ENCODE measurements at places on chromosomes 2 and 18.

GRCh38 chr2:241762321-241762932 lies 14.2 kb upstream of the GAL3ST2 start:
- DNase-seq: no peak

GRCh38 chr18:36786686-36787085 lies 42.1 kb downstream of the TPGS2 start:
- DNase-seq: peak; percentile 54

GRCh38 chr18:51391215-51391614 lies 193.7 kb upstream of the MEX3C start:
- DNase-seq: no peak

- peak; percentile 86 for DNase-seq
These were observed 52.7 kb downstream of the MAP2 start for GRCh38 chr2:209476367-209477208.

GRCh38 chr2:169676357-169676756 lies 17.8 kb downstream of the CFAP210 start:
- DNase-seq: no peak

DNA sequence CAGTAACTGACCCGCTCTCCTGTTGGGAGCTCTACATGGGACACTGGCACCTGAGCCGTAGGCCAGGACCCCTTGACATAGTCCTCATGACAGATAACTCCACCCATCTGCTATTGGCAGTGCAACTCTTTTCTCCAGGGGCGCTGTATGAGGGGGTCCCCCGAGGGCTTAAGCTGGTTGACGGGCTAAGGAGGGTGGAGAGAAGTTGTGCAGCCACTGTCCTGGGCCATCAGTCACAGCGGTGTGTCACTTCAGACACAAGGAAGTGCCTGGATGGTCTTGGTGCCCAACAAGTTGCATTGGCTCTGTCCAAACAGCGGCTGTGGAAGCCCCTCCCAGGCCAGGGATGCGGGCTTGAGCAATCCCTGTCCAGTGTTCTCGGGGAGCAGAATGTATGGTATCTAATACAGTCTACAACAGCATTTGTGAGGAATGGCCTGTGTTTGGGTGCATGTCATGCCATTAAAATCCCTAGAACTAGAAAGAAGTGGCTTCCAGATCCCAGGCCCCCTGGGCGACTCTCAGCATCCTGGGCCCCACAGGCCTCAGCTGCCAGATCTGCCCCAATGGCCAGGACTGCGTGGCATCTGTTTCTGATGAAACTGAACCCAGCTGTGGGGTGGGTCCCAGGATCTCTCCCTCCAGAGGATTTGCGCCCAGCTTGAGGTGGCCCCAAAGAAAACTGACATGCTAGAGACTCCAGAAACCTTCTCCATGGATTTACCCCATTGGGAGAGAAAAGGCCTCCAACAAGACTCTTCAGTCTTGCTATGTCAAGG lies 23.3 kb downstream of the TTC32 start:
- no peak for DNase-seq

DNA sequence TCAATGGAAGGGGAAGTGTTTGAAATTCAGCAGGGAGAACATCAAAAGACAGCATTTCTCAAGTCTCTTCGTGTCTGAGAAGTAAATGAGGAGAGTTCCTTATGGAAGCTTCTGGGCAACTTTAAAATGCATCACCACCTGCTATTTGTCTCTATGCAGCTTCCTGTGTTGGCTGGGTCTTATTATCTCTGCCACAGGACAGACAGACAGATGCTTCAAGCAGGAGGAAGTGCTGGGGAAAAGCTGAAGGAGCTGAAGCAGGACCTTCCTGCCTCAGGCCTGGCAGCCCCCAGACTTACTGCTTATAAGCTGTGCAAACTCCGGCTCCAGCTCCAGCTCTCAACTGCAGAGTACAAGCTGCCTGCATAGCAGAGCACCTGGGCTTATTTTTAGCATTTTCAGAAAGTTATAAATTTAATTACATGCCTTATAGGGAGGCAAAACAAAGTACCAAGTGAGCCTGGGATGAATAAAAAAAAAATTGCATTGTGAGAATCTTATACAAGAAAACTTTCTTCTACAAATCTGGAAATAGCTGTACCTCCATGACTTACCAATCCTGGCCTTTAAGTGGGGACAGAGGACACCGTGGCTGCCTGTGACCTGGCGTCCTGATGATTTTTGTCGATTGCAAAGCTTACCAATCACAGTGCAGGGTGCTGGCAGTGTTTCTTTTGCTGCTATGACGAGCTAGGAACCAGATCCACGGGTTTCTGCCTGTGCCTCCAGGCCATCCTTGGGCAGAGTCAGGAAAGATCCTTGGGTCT lies 206.3 kb downstream of the SEPTIN10 start:
- DNase-seq: no peak

DNA sequence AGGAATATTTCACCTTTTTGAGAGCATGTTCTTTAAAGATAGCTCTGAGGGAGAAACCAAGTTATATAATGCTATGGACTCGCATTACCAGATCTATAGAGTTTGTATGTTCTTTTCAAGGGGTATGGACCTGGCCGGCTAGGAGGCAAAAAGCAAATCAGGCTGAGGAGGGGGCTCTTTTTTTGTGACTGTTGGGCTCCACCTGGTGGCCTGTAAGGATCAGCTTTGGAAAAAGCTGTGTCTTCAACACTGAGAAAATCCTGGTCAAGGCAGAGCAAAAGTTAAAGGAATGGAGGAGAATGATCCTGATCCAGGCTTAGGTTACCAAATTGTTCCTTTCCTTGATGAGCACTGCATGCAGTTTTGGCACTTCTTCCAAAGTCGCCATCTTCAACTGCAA lies 180.5 kb downstream of the DIS3L2 start:
- peak; percentile 8 for DNase-seq

DNA sequence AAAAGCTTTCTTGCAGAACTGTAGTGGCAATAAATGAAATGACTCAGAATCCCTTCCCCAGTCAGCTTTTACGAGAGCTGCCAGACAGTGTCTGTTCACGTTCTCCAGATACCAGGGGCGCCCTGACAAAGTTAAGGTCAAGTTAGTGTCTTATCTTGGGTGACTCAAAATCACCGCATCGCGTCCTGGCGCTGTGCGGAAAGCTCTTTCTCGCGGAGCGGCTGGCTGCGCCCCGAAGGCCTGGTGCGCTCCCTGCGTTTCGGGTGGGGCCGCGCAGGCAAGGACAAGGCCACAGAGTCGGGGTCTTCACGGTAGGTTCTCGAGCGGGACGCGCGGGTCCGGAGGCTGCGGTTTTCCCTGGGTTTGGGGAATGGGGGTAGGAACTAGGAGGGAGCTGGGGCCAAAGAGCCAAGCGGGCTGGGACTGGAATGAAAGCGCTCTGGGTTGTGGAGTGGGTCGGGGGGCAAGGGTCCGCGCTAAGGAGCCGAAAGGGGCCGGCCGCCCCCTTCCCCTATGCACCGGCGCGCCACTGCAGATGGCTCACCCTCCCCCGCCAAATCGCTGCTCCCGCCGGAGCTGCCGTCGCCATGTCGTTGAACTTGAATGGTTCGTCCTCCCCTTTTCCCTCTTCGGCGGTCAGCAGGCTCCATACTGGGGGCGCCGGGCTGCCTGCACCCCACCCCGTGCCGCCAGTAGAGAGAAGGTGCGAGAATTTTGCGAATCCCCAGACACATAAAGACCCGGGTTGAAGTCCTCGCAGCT lies 2.6 kb upstream of the HOXD11 start:
- DNase-seq: no peak

GRCh38 chr2:50449306-50449705 lies 582.6 kb downstream of the NRXN1 start:
- no peak for DNase-seq

- no peak for DNase-seq
These were observed 59.9 kb upstream of the TGFA start for GRCh38 chr2:70613521-70613920.

- no peak for DNase-seq
These were observed 214.5 kb downstream of the SH3RF3 start for GRCh38 chr2:109343460-109343859.

DNA sequence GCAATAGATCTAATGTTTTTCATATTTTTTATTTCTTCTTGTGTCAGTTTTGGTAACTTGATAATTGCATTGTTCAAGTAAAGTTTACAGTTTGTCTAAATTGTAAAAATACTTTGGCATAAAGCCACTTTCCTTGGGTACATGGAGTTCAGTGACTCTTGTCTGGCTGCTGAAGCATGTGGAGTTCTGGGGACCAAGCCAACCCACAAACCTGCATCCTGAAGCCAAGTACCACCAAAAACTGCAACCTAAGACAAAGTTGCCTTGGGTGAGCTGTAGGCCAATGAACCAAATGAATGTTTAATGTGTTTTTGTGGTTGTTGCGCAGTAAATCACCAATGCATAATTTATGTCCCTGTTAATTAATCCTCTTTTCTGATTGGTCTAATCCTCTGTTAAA lies 872.6 kb downstream of the BCL11A start:
- no peak for DNase-seq

DNA sequence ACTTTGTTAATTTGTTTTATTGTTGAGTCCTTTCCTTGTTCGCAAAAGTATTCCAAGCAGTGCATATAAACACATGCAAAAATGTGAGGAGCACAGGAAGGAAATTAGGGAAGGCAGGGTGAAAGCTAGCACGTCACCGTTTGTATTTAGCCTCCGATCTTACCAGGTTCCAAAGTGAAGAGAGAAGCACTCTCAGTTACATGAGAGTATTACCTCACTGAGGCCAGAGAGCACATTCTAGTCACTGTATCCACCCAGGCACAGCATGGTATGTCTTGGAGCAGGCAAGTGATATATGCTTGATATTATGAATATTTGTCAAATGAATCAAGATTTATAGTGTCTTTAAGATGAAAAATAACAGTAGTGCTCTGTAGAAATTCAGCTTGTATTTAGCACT lies 6.5 kb upstream of the TMEM182 start:
- no peak for DNase-seq

GRCh38 chr2:148207111-148207510 lies 186.2 kb downstream of the MBD5 start:
- DNase-seq: no peak

- DNase-seq: no peak
These were observed 1.5 kb upstream of the MPPE1 start for GRCh38 chr18:11909591-11910026.

- DNase-seq: no peak
These were observed 223.1 kb downstream of the AGAP1 start for GRCh38 chr2:235716875-235717496.

DNA sequence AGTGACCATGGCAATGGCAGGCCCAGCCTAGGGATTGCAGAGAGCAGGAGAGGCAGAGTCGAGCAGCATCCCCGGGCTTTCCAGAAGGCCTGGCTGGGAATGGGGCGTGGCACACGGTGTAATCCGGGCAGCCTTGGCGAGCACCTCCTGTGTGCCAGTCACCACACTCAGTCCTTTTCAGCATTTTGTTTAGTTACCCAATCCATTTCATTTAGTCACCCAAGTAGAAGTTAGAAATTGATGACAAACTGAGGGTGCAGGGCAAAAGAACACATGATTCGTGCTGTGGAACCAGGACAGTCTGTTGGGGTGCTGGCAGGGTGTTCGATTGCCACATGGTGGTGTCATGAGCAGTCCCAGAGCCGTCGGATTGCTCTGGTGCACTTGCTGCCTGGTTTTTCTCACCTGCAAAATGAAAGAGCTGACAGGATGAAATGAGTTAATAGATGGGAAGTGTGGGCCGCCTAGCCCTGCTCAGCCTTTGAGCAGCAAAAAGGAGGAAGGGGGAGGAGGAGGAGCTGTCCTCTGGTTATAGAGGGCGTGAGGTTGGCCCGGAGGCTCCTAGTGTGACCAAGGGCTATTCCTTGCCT lies 299.4 kb downstream of the AGAP1 start:
- no peak for DNase-seq

DNA sequence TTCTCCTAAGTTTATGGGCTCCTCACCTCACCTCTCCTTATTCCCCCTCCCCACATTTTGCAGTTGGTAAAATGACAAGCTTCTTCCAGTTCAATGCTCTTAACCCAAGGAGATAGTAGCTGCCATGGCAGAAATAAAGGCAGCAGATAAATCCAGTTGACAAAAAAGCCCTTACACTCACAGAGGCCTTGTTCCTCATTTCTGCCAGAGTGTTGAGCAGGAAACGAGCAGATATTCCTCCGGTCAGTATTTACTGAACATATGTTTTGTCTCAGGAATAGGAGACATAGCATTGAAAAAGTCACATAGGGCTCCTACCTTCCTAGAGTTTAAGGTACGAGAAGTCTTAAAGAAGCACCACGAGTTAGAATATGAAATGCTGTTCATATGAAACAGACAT lies 493.7 kb upstream of the TNP1 start:
- no peak for DNase-seq

GRCh38 chr2:241686324-241686649 lies 328 bp downstream of the DTYMK start:
- DNase-seq: no peak

DNA sequence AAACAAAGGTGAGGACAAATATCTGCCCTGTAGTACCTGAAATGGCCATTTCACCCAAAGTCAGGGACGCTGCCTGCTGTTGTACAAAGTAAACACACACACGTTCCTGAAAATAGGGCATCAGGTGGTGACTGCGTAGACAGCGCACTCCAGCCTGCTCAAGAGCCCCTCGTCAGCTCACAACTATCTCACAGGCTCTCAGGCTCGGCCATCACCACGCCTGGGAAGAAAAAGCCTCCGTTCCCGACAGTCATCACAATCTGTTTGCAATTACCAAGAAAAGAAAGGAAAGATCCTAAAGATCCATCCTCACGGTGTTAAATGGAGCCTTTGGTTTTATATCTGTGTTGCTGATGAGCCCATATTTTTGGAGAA lies 230.2 kb downstream of the ZNF516 start:
- no peak for DNase-seq

GRCh38 chr2:15448250-15448839 lies 112.8 kb downstream of the NBAS start:
- DNase-seq: no peak

GRCh38 chr18:68566991-68567390 lies 147.9 kb downstream of the TMX3 start:
- DNase-seq: no peak

- DNase-seq: no peak
These were observed 64.1 kb upstream of the MEIS1 start for GRCh38 chr2:66370824-66371223.

- DNase-seq: no peak
These were observed 129.8 kb downstream of the PDE11A start for GRCh38 chr2:177942731-177943130.

DNA sequence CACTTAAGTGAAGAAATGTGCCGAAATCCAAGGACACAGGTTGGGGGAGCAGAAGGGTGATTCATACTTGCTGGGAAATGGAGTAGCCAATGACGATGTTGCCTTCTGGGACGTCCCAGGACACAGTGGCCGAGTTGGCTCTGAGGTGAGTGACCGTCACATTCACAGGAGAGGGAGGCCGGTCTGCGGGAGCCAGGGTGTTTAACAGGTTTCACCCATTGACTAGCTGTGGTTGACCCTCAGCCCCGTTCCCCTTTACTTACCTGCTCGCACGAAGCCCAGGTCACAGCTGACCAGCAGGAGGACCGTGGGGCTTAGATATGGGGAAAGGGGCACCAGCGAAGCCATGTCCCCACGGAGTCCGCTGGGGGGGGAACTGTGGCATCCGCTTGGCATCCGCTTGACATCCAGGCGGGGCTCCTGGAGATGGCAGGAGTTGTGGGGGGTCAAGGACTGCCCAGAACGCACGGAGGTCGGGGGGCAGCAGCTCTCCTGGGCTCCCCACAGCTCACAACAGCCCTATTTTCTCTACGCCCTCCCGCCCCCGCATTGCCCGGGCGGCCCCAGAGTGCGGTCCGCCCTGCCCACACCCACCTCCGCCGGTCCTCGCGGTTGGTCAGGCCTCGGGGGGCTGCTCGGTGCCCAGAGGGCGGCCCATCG lies 586 bp downstream of the FNDC4 start:
- DNase-seq: peak; percentile 18

GRCh38 chr2:167438206-167438605 lies 549.9 kb downstream of the XIRP2 start:
- DNase-seq: peak; percentile 0

GRCh38 chr2:20180676-20181648 lies 44.0 kb downstream of the SDC1 start:
- DNase-seq: no peak
